NCI-H1105 (cell line): ENCODE measurements at places on chromosomes 2 and 18.

DNA sequence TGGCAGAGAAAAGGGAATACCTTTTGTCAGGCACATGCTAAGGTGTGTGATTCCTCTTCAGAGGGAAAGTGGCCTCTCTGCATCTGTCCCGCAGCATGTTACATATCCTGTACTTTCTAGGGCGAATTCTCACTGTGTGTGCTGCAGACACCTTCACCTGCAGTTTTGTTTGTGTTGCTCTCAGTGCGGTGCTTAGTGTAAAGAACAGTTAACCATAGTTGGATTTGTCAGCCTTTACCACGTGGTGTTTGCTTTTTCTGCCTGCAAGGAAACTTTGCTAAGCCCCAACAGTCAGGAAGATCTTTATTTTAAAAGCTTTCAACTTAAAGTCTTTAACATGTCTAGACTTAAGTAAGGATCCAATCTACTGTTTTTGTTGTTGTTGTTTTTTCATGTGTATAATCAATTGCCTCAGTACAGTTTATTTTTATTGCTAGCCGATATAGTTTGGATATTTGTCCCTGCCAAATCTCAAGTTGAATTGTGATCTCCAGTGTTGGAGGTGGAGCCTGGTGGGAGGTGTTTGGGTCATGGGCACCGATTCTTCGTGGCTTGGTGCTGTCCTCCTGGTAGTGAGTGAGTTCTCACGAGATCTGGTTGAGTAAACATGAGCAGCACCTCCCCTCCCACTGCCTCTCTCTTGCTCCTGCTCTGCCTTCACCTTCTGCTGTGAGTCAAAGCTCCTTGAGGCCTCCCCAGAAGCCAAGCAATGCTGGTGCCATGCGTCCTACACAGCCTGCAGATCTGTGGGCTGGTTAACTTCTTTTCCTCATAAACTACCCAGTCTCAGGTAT, 90.6 kb downstream of the SNTG2 start:
- DNase-seq, result no peak

DNA sequence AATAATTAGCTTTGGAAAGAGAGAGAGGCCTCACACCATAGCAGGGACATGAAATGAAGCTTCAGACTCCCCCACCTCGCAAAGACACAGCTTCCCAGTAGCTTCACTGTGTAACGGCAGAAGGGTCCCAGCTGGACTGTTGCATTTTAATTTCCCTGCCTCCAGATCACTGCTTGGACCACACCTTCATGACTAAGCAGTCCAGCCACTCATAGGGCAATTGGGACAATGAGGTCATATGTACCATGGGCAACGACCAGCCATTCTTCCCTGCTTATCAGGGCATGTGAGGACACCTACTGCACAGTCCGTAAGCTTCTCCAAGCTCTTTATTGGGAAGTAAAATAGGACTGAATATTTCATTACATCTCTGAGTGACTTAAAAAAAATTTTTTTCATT, 183.0 kb downstream of the MREG start:
- no peak for DNase-seq

DNA sequence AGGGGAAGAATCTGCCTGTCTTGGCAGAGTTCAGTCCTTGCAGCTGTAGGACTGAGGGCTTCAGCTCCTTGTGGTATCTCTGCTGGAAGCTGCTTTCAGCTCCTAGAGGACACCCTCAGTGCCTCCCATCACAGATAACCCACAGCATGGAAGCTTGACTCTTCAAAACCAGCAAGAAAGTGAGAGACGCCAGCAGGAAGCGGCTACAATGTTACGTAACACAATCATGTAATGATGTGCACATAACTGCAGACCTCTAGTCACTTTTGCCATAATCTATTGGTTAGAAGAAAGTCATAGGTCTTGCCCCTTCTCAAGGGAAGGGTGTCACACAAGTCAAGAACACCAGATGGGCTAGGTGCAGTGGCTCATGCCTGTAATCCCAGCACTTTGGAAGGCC, 69.1 kb upstream of the AFF3 start:
- no peak for DNase-seq

DNA sequence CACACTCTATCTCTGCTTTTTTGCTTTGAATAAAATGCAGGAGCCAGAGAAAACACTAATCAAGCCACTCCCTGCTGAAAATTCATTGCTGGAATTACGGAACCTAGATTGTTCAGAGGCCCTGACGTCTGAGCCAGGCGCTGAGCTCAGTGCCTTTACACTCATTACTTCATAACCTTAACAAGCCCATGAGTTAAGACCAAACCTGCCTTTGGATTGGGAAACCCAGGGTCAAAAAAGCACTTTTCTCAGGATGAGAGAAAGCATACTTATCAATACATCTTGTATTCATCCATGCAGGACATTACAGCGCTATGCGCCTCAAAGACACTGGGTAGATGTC, 762 bp downstream of the INO80C start:
- DNase-seq, result no peak

DNA sequence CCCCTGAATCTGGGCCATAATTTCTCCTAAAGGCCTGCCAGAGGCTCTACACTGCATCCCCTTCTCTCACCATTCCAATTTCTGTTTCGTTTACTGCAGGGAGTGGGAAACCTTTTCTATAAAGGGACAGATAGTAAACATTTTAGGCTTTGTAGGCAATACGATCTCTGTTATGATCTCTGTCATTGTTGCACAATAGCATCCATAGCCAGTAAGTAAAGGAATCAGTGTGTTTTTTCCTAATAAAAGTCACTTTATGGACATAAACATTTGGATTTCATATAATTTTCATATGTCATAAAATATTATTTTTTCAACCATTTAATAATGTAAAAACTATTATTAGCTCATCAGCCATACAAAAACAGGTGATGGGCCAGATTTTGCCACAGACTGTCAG, 531.7 kb downstream of the DSC3 start:
- DNase-seq, result no peak

GRCh38 chr2:156065912-156066311, 266.6 kb downstream of the NR4A2 start:
- DNase-seq, result no peak

- no peak for DNase-seq
Observed at GRCh38 chr2:1136846-1137245, 186.2 kb downstream of the SNTG2 start.

DNA sequence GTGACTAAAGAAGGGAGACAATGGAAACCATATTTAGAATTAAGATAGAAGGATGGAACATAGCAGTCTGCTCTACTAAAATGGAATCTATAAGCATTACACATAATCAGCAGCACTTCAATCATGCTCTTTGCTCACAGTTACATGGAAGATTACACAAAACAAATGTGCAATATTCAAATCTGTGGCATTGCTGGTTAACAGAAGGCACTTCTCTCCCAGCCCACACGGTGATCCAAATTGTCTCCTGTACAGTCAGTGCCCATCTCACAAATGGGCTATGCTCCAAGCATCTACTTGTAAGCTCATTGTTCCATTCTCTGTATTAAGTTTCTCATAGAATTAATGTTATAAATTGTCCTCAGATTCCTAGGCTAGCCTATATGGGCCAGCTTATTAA, 716.6 kb downstream of the NRXN1 start:
- no peak for DNase-seq

DNA sequence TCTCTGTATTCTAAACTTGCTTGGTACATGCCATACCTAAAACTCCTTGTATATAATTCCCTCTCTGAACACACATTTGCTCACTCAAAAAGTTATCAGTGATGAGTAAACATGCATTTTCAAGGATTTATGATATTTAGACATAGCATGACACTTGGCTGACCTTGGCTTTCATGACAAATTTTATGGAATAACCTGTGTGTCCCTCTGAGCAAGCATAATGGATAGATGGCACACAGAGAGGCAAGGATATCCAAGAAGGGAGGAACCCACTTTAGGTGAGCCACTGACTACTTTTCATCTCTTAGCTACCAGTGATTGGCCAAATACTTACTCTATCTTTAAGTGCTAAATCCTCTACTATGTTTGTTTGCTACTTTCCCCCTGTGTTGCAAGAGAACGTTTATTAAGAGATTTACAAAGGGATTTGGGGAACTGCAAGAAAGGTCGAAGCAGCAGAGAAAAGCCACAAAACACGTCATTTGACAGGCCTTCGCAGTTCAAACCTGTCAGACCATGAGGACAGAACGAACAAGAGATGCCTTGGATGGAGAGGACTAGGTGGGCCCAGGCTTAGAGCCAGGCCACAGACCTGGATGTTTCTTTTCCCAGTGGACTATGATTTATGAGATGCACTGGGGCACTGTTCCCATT, 379.9 kb downstream of the NBAS start:
- no peak for DNase-seq

DNA sequence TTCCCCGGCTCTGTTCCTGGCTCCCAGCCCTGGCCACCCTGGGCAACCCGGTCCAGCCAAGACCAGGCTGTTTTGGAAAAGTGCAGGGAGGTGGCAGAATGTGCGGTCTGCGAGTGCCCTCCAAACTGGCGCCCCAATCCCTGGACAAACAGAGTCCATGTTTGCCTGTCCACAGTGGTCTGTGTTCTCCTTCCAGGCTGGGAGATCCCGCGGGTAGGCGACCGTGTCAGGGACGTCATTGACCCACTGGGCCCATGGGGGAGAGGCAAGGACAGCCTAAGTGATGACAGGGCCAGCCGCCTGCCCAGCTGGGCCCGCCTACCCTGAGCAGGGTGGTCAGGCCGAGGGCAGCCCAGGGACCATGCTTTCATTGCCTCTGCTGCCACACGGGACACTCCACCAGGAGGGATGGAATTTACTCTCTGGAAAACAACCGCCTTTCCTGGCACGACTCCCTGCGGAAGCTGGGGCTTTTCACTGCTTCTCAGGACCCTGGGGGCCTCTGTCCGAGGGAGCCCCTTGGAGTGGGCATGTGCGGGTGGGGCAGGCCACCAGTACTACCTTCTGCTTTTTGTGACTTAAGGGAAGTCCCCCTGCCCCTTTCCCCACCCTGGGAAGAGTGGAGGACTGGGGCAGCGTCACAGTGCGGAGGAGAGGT, 20.1 kb downstream of the CYP26B1 start:
- no peak for DNase-seq

DNA sequence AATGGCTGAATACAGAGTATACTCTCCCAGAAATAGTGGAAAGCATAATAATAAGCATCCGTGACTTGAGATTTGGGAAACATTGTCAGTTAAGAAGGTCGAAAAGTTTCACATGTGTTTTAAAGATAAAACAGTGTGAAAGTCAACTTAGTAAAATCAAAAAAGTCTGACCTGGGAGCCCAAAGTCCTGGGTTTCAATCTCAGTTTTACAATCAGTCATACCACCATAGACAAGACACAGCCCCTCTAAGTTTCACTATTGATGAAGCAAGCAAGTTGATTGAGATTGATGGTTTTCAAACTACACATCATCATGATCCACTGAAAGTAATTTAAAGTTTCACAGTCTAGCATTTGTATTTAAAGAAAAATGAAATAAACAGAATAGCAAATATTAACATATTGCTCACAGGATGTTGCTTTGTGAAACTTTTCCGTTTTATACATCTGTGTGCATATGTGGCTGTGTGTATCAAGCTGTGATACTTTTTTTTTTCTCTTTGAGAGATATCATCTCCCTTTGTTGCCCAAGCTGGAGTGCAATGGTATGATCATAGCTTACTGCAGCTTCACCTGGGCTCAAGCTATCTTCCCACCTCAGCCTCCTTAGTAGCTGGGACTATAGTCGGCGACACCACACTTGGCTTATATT, 71.1 kb downstream of the PIK3C3 start:
- no peak for DNase-seq

GRCh38 chr2:129464036-129464435, 515.4 kb upstream of the RAB6C start:
- DNase-seq, result no peak

DNA sequence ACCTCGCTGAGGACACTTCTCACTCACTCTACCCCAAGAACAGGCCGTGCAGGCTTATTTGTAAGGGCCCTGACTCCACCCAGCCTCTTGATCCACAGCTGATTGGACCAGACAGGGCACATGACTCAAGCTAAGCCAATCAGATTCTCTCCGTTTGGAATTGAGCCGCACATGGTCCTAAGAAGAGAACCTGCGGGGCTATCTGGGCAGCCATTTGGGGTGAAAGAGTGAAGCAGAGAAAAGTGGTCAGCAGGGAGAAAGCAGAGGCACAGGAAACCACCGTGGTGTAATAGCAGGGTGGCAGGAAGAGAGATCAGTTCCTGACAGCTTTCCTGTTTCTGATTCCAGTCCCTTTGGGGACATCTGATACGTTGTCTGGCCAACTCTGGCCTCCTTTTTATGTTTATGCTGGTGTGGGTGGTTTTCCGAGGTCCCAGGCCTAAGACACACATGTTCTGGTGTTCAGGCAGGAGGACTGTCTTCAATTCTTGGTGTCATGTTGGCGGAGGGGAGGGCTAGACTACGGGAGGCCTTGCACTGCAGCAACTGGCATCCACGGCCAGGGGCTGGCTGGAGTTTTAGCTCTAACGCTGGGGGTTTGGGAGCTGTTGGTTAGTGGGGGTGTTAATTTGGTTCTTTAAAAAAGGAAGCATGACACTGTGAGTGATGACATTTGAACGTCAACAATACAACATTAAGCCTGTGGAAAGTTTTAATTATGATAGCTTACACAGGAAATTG, 26.1 kb upstream of the SPTBN1 start:
- no peak for DNase-seq

DNA sequence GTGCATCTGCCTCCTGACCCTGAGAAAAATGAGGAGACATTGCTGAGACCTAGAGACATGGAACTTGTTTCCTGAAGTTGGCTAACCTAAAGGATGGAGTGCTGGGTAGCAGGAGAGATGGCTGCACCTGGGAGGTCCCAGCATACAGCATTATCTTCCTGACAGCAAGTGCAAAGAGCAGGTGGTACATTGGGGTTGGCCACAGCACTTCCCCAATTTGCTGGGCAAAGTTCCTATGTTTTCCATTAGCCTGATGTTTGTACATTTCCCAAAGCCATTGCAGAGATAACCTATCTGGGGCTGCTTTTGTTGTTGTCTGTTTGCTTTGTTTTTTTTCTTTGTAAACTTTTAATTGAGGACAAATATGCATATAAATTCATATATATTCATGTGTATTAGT, 296.7 kb downstream of the HRH4 start:
- DNase-seq, result no peak

GRCh38 chr2:30629866-30630265, 177.4 kb downstream of the CAPN13 start:
- no peak for DNase-seq
